ENCODE measurements at places on chromosomes 4 and X.

- DNase-seq, result no peak
Measured at GRCh38 chr4:62410371-62411003, 1210.4 kb downstream of the ADGRL3 start.

- DNase-seq, result no peak
Measured at GRCh38 chrX:149312988-149313387, 192.1 kb downstream of the IDS start.

DNA sequence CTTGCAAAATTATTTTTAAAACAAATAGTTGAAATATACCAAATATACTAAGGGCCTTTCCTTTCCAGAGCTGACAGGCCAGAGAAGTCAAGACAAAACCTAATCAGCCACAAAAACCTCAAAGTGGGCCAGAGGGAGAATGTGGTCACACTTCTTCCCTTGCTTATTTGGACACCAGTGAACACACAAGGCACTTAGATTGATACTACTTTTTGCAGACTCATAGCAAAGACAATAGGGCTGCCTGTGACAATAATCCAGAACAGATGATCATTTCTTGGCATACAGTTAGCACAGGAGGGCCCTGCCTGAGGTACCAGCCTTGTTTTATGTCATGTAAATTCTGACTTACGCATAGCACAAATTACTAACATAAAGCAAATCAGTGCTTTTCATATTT, 215.7 kb upstream of the NEIL3 start:
- no peak for DNase-seq

DNA sequence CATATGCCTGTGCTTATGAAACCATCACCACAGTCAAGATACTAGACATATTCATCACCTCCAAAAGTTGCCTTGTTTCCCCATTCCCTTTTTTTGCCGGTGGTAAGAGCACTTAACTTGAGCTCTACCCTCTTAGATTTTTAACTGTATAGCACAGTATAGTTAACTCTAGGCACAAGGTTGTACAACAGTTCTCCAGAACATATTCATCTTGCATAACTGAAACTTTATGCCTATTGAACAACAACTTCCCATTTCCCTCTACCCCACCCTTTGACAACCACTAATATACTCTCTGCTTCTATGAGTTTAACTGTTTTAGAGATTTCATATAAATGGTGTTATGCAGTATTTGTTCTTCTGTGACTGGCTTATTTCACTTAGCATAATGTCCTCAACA, 119.3 kb downstream of the ASB9 start:
- DNase-seq, result no peak

GRCh38 chr4:76787898-76788297, 110.0 kb downstream of the SOWAHB start:
- DNase-seq, result no peak

DNA sequence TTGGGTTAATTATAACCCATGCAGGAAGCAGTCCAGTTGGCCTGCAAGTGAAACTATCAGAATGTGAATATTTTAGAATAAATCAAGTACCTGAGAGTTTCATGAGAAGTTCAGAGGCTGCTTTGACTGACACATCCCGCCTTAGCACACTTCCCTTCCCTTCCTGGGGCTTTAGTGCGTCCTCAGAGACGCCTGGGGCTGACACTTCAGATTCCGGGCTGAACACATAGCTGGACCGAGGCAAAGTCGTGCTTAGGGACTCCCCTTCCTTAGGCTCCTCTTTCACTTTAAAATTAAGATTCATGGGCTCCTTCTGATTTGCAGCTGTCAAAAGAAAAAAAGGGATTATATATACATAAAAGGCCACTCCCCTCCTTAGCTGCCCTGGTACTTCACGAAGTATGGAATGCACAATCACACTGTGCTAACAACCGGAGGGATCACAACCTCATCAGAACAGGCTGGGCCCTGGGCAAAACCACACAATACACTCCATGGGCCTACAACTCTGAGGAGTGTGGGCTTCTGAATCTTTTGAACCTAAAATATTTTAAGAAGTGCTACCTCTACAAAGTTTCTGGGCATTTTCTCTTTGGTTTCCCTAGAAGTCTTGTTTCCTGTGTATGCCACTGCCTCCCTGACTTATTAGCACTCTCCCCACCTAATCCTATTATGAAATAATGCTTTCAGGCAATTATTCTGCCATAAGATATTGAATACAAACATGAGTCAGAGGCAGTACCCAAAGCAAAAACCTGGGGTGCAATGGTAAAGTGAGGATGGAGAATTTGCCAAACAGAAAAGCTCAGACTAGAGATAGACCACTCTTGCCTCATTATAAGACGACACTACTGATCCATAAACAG, 68.2 kb downstream of the ZNF827 start:
- DNase-seq, result no peak

DNA sequence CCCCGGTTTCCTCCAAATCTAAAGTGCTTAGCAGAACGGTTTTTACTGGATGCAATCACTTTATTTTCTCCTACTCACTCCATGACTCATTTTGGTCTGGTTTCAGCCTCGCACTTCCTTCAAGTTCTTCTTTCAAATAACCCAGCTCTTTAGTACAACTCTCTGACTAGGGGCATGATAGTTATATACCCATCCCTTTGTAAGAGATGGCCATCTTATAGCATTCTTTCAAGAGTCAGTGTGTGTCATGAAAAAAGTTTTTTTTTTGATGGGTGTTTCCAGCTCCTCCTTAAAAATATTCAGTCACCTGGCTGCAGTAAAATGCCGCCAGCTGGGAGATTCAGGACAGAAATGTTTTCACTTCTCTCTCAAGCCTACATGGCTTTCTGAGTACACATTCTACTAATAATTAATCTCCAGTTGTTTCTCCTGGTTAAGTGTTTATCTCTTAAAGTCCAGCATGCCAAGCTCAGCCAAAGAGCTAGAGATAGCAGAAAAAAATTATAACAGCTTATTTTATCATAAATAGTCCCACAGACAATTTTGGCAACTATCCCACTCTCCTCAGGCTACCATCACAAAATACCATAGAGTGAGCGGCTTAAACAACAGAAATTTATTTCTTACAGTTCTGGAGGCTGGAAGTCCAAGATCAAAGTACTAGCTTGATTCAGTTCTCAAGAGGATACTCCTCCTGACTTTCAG, 139.3 kb downstream of the GASK1B start:
- DNase-seq, result no peak

DNA sequence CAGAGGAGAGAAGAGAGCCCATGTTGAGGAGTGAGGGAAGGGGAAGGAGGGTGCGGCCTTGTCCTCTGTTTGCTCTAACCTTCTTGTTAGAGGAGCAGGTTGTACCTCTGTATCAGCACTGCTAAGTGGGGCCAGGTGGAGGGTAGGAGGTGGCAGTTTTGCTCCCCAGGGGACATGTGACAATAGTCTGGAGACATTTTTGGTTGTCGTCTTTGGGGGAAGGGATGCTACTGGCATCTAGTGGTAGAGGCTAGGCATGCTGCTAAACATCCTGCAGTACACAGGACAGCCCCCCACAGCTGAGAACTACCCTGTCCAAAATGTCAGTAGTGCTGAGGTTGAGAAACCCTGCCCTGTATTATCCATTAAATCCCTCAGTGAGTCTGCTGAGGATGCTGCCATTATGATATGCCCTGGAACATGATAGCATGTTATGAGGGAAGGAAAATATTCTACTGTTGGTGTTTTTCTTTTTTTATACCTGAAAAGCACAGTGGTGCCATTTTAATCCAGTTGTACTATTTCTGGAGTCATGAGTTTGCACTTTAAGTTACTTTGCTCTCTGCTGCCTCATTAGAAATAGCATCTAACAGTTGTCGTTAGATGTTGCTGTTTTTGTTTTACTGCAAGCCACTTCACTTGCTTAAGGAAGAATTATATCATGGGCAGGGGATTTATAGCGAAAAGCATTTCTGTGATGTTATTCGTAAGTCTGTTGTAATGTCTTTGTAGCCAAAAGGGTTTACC, 90.6 kb downstream of the LRP2BP start:
- DNase-seq, result peak; percentile 17

DNA sequence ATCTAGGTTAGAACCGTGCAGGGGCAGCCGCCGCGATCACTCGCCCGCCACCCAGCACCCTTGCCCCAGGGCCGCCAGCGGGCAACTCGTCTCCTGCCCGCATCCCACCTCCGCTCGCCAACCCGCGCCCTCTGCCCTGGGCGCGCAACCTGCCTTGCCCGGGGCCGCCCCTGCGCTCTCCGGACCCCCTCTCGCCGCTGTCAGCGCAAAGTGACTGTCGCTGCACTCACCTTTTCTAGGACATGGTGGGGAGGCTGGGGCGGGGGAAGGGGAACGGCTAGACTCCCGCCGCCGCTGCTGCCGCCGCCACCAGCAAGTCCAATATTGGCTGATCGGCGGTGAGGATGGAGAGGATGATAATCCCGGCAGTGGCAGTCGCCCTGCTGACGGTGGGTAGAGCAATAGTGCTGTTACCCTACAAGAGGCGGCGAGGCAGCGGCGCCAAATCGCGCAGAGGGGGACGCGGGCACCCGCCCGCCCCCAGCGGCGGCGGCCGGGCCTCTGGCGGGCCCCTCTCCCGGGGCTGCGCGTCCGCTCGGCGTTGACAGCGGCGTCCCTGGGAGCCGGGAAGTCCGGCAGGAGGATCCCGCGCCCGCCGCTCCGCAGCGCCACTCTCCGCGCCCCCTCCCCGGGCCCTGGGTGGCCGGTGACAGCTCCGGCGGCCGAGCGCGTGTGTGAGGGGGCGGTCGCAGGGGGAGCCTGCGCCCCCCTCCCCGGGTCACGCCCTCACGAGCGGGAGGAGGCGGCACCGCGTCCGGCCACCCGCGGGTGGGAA, 2.3 kb upstream of the NR3C2 start:
- peak; percentile 33 for DNase-seq

DNA sequence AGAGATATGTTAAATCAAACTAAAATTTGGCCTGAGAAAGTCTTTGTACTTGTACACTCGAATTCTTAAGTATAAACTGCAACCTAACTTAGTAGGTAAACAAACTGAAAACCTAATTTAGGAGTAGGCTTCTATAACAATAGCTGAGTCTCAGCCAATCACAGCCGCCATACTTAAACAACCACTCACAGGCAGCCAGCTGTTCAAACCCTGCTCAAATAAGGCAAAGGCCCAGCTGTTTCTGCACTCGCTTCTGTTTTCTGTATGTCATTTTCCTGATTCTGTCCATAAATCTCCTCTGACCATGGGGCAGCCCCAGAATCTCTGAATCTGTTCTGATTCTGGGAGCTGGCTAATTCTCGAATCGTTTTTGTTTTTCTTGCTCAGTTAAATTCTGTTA, 7.8 kb upstream of the PLS3 start:
- no peak for DNase-seq

- no peak for DNase-seq
Measured at GRCh38 chr4:28481565-28481964, 1620.9 kb downstream of the STIM2 start.

DNA sequence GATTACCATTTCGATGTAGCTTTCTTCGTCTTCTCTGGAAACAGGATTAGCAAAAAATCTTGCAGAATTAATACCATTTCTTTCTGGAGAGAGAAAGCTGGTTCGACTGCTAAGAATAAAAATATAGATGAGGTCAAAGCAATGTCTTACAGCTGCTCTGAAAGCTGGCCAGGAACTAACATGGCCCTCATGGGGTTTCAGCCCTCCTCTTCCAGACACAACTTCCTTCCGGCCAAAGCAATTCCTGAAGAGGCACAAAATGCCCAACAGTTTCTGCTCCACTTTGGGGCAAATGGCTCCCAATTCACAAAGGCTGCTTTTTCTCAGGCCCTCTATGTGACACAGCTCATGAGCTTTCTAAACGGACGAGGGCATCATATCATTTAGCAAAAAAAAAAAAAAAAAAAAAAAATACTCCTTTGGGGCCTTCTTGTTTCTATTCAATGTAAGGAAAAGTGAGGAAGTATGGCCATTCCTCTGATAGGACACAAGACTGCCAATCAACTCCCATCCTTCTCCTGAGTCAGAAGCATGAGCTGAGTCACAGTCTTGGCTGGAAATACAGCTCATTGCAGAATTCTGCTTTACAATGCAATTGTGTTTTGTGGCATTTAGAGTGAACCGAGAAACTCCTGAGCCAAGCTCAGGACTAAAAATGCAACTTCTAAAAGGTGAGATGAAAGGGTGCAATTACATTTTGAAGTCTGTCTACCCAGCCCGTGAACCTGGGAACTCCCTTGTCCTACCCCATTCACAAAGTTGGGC, 42.7 kb upstream of the CTAG2 start:
- DNase-seq, result no peak

DNA sequence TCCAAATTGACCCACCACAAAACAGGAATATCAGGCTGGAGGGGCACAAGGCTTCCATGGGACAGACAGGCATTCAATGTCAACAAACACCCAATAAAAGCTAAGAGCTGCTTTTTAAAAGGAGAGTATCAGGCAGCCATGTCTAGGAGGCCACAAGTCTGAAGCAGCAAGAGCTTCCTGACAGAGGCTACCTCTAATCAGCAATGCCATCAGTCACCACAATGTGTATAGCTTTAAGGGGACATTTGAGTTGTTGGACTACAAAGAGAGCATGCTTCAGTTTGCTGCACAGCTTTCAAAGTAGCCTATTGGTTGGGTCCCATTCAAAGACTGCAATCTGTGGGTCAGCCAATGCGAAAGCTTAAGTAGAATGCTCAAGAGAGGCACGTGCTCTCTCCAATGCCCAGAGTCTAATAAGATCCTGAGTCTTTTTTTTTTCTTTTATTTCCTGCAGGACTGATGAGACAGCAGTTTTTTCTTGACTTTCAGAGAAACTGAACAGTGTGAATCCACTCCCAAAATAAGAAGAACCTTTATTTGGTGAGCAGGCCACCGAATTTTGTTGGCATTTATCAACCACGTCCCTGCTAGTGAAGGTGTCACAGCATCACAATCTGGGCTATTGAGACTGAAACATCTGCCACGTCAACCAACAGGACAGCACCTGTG, 92.5 kb downstream of the FBXO8 start:
- no peak for DNase-seq

- no peak for DNase-seq
Measured at GRCh38 chr4:101540336-101540735, 193.0 kb upstream of the PPP3CA start.

DNA sequence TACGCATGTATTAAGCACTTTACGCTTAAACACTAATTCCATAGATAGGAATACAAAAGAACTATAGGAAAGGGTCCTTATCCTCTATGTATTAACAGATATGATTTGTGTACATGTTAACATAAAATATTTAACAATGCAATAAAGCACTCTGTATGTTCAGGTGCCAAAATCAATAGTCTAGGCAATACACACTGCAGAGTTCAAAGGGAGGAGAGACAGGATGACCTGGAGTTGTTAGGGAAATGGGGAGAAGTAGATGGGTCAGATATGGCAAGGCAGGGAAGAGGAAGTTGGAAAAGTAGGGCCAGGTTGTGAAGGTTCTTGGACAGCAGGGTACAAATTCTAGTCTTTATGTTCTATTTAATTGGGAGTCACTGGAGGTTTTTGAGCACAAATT, 2.9 kb downstream of the SGCB start:
- no peak for DNase-seq
